ENCODE measurements at places on chromosomes 2 and 18.

- peak; percentile 32 for DNase-seq
Observed at GRCh38 chr2:63052411-63053080, 1.9 kb downstream of the OTX1 start.

- no peak for DNase-seq
Observed at GRCh38 chr2:202824901-202825300, 46.7 kb downstream of the ICA1L start.

DNA sequence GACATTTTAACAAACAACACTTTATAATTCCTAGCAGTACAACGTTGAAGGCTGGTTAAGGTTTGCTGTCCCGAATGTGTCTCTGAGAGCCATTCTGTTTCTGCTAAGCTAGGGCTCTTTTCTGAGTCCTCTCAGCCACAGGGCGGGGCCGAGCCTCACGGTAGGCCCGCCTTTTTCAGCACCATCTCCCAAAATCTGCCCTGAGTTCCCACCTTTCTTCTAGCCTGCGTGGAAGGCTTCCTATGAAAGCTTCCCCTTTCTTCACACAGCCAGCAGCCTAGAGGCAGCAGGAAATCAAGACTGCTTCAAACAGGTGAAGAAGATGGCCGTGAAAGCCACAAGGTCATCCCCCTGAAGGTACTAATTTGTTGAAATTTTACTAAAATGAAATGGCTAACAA lies 255.5 kb downstream of the CDH2 start:
- no peak for DNase-seq

GRCh38 chr2:212970132-212970531 lies 181.3 kb downstream of the IKZF2 start:
- no peak for DNase-seq

DNA sequence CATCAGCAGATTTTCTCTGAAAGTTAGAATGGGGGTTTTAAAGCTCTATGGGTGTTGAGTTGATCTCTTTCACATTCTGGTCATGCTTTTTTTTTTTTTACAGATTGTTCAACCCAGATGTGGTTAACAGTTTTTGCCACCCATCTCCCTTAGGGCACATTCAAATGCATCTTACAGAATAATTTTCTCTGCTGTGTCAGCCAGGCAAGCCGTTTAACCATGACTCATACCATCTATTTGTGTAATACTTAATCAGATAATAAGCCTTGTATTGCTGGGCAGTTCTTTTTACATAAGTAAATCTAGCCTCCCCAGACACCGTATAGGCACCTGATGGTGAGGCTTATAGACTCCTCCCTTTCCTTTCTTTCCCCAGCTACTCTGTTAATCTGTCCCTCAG lies 62.0 kb downstream of the TGIF1 start:
- peak; percentile 96 for DNase-seq

GRCh38 chr18:10514082-10514481 lies 11.7 kb upstream of the NAPG start:
- DNase-seq, result no peak

DNA sequence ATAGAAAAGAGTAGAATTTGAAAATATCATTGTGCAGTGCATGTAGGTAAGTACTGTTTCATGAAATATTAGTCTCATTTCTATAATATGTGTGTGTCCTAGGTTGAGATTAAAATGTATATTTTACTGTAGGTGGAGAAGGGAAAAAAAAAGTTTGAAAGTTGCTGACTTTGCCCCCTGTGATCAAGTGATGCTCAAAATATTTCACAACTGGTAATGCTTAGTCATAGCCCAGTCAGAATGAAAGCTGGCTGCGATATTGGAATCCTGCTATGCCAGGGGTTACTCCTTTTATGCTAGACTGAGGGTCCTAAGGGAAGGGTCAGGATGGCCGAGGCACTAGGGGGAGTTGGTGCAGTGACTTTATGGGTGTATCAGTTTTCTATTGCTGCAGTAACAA lies 19.5 kb upstream of the CFAP36 start:
- peak; percentile 37 for DNase-seq

GRCh38 chr2:233074106-233074505 lies 14.0 kb downstream of the INPP5D start:
- no peak for DNase-seq

DNA sequence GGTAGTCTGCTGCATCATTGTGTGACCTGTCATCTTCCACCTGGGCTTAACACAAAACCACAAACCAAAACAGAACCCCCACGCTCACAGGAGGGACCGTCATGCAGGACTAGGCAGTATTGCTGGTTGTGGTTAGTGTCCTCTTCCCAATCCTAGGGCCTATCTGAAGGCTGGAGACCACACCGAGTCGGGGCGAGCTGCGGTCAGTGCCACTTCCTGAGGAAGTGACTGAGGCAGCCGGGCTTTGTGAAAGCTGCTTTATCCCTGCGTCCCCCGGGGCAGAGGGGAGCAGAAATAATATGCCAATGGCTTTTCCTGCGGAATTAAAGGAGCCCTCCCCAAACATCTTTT lies 22.9 kb downstream of the ZNF532 start:
- peak; percentile 88 for DNase-seq

DNA sequence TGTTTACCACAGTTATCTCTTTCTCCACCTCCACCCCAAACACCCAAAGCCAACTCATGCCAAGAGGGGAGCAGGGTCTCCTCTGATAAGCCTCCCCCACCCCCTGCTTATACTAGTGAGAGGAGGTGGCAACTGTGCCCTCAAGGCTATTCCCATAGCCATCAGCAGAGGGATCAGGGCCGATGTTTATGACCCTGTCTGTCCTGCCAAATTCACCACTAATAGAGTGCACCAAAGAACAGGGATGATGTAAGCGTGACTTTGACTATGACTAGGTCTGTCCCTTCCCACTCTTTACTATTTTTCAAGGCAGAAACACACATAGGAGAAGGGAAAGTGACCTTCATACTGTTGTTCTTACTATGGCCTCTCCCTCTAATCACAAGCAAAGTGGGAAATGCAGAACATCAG lies 74.6 kb downstream of the CLHC1 start:
- DNase-seq, result peak; percentile 89

DNA sequence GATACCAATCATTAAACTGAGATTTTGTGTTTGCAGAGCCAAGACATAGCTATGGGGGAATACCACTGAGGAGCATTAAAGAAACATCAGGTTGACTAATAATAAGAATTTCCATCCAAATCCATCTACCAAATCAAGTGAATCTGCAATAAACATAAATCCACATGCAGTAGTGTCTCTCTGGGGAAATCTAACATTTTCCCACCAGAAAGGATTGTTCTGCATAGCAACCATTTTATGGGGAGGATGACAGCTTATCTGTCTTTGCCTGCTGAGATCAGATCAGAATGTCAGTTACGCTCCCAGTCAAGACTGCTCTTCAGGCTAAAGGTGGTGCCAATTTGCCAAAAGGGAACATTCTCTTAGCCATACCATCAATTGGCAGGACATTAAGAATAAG lies 1098.9 kb upstream of the CHAC2 start:
- no peak for DNase-seq

DNA sequence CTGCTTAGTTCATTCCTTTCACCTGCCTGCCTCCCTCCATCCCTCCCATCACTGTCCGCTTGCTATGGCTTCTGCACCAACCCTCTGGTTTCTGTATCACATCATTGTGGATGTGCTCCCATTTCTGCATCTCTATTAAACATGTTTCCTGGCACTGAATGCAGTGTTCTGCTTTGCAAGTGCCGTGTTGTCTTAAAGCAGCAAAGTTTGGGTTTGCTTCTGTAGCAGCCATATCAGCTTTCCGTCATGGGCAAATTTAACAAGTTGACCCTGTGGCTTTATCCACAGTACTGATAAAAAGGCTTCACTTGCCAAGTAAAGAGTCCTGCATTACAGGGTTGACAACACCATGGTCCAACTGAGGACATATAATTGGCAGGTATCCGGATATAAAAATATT lies 165.5 kb downstream of the PTGR3 start:
- DNase-seq, result no peak

GRCh38 chr2:206855585-206856433 lies 83.5 kb upstream of the CPO start:
- DNase-seq, result no peak

- no peak for DNase-seq
Observed at GRCh38 chr2:120722568-120723421, 12.9 kb upstream of the GLI2 start.

All from hematopoietic multipotent progenitor cell treated with erythropoietin and hydrocortisone succinate and interleukin-3 and kit ligand, for 4 days (in vitro differentiated cells).